ENCODE measurements at places on chromosomes 5 and 9. TPM values are rescaled to one million over a fixed set of nuclear protein-coding genes. Genes with fewer than 3 reads are reported as not detected.

Gene C9orf50
- not detected for polyA plus RNA-seq

Gene AQP7
- polyA plus RNA-seq = not detected

DNA sequence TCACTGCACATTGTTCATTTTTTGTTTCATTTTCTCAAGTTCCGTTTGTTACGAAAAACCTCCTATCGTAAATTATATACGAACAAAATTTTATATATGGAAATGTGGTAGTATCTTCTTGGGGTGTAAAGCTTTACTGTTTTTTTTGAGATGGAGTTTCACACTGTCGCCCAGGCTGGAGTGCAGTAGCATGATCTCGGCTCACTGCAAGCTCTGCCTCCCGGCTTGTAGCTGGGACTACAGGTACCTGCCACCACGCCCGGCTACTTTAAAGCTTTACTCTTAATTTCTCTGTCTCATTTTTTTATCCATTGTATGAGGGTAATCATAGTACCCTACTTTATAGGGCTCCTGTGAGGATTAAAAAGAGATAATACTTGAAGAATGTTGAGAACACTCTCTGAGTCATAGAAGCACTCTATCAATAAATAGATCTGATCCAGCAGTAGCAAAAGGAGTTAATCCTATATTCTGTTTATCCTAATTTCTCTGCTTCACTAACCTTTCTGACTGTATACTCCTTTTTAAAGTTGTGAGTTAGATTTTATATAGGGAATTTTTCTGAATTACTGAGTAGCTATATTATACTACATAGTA, 5.6 kb upstream of the LRRC70 start:
- no peak for DNase-seq

Gene MLANA
- polyA plus RNA-seq = not detected

- DNase-seq = no peak
These were observed 7.7 kb upstream of the DMRT2 start for GRCh38 chr9:1042466-1042865.

GRCh38 chr9:27292659-27293405, 4.1 kb downstream of the EQTN start:
- DNase-seq = no peak

Gene DRD1
- polyA plus RNA-seq = not detected

Measured in naive B cell (primary cell).